ENCODE measurements at places on chromosomes 5 and 9.
A peak's percentile ranks its signal among the peaks of the same experiment; 100 is the strongest.

- no peak for DNase-seq
Observed at GRCh38 chr5:82365744-82366228, 87.6 kb upstream of the RPS23 start.

GRCh38 chr9:115690786-115691496, 462.6 kb upstream of the PAPPA start:
- DNase-seq, result no peak

GRCh38 chr5:135034236-135034962, 371 bp upstream of the PITX1 start:
- DNase-seq, result peak; percentile 92

DNA sequence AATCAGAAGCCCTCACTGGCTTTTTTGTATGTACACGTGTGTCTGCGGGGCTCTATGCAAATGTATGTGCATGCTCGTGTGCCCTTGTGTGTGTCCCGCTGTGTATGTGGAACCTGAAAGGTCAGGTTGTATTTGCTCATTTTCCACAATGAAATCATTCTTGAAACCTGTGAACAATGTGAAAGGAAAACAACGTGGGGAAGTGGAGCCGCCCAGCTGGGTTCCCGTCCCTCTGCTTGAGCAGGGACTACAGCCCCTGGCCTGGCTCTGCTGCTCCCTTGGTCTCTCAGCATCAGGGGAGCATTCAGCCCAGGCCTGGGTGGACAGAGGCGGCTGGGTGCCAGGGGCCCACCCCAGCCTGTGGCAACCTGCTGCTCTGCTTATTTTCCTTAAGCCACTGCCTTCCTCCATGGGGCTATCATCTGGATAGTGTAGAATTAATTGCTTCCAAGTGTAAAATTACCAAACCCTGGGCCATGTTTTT, 3.0 kb downstream of the ECSCR start:
- DNase-seq, result no peak

DNA sequence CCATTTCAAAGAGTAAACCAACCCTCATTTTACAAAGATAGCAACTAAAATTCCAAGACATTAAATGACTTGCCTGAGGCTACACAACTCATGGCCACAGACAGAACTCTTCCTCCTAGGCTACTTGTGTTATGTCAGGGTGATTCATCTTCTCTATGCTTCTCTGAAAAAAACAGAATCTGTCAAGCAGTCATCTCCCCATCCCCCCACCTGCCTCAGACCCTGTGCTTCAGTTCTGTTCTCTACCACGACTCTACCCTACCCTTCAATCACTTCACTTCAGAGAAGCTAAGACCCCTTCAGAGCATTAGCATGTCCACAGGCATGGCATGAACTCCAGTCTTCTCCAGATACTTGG, 277.7 kb upstream of the PTGER4 start:
- DNase-seq, result no peak

DNA sequence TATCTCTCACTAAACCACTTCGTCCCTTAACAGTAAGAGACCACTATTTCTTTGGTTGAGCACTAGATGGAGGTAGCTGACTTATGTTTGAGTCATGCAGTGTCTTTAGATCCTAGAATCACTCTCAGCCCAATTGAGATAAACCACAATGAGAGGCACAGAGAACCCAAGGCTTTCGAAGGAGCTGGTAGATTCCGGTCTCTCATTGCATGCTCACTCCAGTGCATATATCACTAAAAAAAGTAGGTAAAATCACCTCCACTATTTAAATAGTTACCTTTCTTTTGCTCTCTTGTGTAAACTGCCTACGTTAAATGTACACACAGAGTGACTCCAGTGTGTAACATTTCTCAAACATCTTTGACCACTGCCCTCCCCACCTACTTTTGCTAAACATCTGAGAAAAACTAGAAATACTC, 27.6 kb downstream of the ACTL7A start:
- DNase-seq, result no peak

GRCh38 chr5:113692891-113693457, 179.5 kb downstream of the YTHDC2 start:
- no peak for DNase-seq

- DNase-seq, result no peak
Observed at GRCh38 chr5:168851902-168852321, 272.7 kb upstream of the PANK3 start.

GRCh38 chr9:20479419-20480155, 142.7 kb downstream of the MLLT3 start:
- no peak for DNase-seq

Measured in RWPE2 (cell line).